ENCODE measurements at places on chromosomes 1 and 21.
A peak's percentile ranks its signal among the peaks of the same experiment; 100 is the strongest.

DNA sequence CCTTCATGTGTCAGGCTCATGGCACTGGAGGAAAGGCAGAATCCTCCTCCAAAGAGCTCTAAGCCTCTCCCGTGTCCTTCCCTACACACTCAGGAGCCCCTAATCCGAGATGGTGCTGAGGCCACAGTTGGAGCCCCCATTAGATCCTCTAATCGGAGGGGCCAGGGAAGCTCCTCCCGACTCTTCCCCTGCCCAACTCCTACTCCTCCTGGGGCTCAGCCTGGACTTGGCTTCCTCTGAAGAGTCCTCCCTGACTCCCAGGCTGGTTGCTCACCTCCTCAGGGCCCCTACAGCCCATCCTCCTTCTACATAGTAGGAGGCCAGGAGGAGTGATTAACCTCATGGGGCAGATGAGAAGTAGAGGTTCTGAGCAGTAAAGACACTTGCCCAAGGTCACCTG is 21.3 kb upstream of the CDCP2 start:
- no peak for DNase-seq

DNA sequence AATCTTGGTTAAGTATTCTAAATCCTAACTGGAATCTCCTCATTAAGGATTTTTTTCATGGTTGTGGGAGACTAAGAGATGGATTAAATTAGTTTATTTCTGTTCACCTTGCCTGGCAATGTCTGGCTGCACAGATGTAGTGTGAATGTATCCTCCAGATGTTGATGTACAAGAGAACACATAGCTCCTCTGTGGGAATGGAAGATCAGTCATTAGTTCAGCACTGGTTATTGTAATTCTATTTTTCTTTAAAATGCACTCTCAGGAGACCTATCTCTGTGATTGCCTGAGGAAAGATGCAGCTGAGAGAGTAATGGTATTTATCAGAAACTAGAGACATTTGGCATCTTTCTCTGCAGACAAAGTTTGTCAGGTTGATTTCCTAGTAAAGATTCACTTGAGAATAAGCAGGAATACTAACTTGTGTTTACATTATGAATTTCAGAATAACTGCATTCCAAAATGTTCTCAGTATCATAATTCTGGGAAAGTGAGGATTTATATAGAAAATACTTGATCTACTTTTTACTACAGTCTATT is 178.6 kb downstream of the GIPC2 start:
- DNase-seq: no peak

- DNase-seq: no peak
Observed at GRCh38 chr1:232725305-232726047, 79.7 kb upstream of the MAP10 start.

DNA sequence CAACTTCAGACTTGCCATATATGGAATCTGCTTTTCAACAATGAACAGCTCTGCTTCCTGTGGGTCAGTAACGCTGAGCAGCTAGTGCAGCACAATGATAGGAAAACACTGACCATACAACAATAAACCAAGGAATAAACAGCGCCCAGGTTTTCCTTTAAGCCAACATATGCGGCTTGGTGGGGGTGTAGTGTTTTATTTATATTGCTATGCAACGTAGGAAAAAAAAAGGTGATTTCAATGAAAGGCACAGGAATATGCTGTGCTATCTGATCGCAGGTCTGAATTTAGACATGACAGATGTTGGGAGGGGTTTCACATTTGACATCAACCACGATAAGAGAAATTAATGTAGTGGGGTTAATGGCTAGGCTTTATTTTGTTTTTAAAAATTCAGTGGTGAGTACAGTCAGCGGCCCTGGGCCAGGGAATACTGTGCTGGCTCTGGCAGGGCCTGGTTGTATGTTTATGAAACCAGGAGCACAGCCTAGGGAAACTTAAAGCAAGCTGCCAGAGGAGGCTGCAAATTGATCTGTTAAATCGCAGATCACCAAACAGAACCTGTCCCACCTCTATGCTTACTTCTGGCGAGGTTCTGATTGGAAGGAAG is 4.3 kb downstream of the TSPAN2 start:
- DNase-seq: no peak

GRCh38 chr1:160705742-160706141 is 5.9 kb downstream of the CD48 start:
- no peak for DNase-seq

DNA sequence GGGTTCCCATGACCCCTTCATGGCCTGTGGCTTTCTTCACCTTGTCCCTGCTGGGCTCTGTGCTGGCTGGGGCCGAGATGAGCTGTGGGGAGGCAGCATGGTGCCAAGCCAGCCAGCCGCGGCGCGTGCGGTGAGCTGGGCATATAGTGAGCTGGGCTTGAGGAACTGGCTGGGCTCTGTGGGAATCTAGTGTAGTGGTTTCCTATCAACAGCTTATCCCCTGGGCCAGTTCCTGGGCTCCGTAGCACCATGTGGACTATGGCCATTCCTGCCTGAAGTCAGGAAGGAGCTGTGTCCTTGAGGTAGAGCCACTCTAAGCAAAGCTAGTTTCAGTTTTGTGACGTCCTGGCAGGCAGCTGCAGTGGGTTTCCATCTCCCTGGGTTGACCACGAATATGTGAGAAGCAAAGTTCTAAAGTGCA is 1.8 kb downstream of the NCMAP start:
- no peak for DNase-seq

DNA sequence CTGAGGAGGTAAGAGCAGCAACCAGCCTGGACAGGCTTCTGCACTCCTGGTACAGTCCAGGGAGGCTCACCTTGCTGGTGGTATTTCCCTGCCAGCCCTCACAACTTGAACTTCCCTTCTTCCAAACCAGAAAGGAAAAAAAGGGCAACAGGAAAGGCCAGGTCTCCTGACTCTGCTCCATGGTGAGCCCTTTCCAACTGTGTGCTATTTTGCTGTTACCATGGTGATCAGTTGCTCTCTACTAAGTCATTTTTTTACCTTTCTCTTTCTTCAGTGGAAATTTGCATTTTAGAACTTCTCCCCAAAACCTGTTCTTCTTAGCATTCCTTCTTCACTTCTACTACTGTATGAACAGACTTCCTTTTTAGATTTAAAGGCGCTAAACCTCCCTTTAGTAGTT is 164.3 kb downstream of the GRIK1 start:
- DNase-seq: peak; percentile 33

GRCh38 chr1:152164517-152165136 is 5.6 kb upstream of the RPTN start:
- peak; percentile 56 for DNase-seq

GRCh38 chr1:176096015-176096414 is 111.1 kb downstream of the COP1 start:
- DNase-seq: no peak

DNA sequence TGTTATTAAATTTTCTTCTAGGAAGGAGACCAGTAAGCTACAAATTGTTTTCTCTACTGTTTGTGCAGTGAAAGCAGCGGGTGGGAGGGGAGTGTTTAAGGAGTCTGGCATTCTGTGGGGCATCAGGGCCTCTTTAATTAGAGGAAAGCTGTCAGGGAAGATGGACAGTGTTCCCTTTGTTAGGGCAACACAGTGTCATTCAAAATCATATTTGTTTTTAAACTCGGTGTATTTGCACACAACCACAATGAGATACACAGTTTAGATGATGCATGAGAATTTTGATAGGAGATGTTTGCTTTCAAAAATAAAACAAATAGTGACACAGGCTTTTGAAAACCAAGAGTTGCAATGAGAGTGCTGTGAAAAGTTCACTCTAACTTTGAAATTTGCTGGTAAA is 15.1 kb upstream of the ST6GALNAC3 start:
- DNase-seq: no peak

DNA sequence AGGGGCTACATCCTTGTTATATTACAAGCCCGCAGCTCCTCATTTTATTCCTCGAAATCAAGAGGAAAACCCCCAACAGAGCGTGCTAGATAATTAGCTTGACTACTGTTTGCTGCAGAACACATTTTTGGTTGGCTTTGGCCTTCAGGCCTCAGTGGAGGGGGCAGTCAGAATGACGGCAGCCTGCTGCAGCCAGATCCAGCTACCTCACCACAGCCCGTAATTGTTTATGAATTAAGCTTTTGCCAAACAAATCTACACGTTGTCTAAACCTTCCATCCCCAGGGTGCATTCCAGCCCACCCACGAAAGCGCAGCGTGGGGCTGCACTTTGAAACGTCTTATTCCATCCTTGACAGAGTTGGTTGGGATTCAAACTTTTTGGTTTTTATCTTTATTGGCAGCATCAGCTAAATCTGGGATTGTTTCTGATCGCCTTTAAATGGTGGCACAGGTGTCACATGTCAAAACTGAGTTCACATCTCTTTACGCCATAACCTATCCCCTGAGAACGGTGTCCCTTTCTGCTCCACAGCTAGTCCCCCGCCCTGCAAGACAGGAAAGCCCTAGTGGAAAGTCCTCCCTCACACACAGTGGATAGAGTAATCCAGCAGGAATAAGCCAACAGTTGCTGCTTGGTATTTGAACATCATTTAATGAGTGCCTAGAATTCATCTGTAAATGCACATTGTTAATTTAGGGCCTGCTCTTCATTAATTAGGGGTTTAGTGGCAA is 195.5 kb downstream of the LMO4 start:
- DNase-seq: no peak

GRCh38 chr1:214550857-214551435 is 456 bp downstream of the PTPN14 start:
- no peak for DNase-seq

DNA sequence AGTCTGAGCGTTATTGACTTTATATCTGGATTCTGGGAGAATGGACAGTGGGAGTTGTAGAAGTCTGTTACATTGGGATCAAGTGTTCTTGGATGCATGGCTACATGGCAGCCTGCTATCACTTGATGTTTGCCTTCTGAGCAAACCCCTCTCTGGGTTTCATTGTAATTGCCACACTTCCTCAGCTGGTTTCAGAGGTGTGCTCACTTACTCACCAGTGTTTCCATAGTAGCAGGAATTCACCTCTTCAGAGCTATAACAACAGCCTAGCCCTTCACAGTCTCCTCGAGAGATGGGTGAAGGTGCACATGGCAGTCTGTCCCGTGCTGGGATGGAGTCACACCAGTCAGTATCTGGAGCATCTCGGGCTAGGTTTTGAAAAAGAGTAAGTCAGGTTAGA is 2.6 kb downstream of the ZP4 start:
- DNase-seq: no peak

GRCh38 chr21:25385911-25386474 is 221.3 kb downstream of the MRPL39 start:
- peak; percentile 86 for DNase-seq
